Nucleus accumbens (tissue), 56 donors: ENCODE measurements at places on chromosomes 12 and 14.

DNA sequence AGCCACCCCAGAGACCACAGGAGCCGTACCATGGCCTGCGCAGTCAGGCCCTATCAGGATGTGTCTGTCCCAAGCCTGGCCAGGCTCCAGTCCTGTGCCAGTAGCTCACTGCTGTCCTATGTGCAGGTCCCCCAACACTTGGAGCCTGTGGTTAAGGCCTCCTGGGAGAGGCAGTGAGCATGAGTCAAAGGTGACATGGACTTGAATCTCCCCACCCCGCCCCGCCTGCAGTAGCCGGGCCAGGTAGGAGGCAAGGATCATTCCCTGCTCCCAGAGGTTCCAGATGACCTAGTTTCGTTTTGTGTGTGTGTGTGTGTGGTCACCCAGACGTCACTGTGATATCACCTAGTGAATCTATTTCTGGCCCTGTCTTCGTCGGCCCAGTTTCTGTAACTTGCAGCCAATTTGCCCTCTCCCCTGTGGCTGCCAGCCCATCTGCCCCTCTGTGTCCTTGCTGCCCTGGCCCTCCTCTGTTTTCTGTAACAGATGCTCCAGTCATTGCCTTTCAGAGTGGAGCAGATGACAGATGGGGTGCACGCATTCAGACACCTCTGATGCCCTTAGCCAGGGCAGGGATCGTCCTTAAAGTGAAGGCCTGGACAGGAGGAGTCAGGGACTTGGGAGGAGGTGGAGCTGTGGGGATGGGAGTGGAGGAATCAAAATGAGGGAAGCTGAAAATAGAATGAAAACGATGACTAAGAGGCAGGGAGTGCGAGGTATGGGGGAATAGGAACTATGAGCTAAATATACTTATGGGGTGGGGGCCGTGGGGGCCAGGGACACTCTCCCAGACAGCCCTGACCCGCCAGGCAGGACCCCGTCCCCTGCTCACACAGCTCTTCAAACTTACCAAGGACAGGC is 37.4 kb downstream of the SLC6A12 start:
- DNase-seq = no peak

- no peak for DNase-seq
Measured at GRCh38 chr12:46892034-46892705, 66.4 kb upstream of the SLC38A4 start.

DNA sequence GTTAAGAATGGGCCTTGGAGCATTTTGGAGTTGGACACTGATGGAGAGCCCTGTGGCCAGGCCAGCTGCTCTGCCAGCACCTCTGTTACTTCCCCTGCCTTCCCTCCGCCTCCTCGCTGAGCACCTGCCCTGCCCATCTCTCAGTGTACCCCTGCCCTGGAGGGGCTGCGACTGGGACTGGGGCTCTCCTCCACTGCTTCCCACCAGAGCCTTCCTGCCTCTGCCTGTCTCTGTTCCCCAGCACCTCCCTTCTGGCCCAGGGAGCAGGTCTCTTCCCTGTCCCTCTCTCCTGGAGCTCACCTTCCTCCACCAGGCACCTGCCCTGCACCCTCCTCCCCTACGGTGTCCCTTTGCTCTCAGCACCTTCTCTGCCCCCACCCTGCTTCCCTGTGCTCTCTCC is 62.1 kb downstream of the WDR20 start:
- no peak for DNase-seq

GRCh38 chr12:12642916-12643315 is 31.2 kb downstream of the CREBL2 start:
- no peak for DNase-seq

- DNase-seq = no peak
Measured at GRCh38 chr14:61145903-61146481, 135.1 kb downstream of the TMEM30B start.

GRCh38 chr14:34646570-34647255 is 16.8 kb upstream of the SNX6 start:
- no peak for DNase-seq

GRCh38 chr12:124428136-124428791 is 133.4 kb downstream of the RFLNA start:
- no peak for DNase-seq

- DNase-seq = no peak
Measured at GRCh38 chr12:70305794-70306193, 60.3 kb upstream of the KCNMB4 start.

DNA sequence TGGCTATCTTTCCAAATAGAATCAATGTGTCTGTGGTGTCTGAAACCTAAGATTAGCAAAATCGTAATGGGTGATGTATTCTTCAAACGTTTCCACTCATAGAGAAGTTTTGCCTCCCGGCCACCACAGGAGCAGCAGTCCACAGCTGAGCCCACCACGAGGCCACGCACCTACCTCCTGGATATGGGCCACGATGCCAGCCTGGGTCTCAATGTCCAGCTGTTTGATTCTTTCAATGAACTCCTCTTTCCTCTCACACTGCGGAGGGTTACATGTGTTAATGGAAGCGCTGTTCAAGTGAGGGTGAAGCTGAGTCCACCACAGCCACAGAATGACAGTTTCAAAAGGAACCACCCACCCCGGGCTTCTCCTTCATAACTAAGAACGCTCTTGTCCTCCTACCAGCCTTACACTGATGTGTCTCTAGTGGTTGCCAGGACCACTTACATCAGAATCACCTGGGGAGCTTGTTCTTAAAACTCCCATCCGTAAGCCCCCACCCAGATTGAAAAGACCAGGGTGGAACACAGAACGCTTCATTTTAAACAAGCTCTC is 75.3 kb downstream of the CCDC88C start:
- no peak for DNase-seq

- DNase-seq = no peak
Measured at GRCh38 chr12:53289891-53290290, 5.5 kb upstream of the PFDN5 start.
